BJ (cell line): ENCODE measurements at places on chromosomes 3 and 15.

- no peak for DNase-seq
Observed at GRCh38 chr3:154144825-154145465, 23.8 kb downstream of the ARHGEF26 start.

DNA sequence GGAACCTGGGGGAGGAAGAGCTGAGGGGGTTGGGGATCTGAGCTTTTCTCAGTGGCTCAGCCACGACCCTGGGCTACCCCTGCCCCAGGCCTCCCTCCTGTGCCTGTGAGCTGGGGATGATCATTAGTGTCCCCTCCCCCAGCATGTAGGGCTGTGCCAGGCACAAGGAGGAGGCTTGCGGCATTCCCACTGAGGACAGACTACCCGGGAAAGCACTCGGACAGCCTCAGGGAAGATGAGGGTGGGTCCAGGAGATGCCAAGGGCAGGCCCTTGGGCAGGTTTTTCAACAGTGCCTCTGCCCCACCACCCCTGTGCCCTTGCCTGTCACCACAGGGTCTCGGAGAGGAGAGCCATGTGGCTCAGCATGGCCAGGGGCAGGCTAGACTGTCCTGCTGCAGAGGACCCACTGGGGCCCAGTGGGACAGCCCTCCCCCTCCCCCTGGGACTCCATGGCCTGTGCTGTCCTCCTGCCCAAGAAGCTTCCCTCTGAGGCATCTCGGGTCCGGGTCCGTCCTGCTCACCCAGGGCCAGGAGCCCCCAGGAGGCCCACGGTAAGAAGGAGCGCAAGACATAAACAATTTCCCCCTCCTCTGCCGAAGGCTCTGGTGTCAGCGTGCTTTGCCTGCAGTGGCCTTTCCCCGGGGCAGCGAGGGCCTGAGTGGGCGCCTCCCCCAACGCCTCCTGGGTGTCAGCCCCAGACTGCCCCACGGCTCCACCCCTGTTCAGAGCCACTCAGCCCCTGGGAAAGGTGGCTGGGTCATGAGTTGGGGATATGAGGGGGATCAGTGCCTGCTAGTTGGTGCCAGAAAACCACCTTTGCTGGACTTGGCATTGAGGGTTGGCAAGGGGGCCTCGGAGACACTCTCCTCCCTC lies 192.5 kb downstream of the GOLGA6L6 start:
- DNase-seq = no peak

DNA sequence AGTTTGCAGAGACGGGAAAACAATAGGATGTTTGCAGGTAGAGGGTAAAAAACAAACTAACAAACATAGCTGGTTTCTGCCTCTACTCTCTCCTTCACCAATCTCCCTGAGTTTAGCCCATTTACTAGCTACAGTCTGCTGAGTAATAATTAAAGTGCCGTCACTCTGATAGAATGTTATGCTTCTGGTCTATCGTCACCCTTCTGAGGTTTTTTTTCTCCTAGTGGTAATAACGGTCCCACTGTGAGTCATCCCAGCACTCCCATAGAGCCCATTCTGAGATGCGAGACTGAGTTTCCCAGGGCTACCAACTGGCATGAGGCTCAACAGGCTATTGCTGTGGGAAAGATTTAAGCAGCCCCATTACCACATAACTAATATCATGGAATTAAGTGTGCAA lies 56.4 kb downstream of the PLAAT1 start:
- DNase-seq = no peak

DNA sequence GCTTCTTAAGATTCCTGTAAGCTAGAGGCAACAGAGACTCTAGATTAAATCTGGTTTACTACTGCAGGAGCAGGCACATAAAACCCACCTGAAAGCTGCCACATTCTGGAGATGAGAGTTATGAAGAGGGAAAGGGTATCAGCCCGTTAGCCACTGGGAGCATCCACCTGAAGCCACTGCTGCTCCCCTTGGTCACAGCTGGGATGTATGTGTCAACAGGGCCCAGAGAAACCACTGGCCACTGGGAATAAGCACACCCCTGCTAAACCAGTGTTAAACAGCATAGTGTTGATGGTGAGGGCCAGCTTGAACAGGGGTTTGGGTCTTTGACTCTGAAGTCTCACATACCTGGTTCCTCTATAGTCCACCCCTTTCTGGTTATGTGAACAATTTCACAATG lies 10.9 kb downstream of the SLCO2A1 start:
- DNase-seq = no peak

GRCh38 chr3:36124118-36124796 lies 256.0 kb upstream of the STAC start:
- DNase-seq = peak; percentile 6

DNA sequence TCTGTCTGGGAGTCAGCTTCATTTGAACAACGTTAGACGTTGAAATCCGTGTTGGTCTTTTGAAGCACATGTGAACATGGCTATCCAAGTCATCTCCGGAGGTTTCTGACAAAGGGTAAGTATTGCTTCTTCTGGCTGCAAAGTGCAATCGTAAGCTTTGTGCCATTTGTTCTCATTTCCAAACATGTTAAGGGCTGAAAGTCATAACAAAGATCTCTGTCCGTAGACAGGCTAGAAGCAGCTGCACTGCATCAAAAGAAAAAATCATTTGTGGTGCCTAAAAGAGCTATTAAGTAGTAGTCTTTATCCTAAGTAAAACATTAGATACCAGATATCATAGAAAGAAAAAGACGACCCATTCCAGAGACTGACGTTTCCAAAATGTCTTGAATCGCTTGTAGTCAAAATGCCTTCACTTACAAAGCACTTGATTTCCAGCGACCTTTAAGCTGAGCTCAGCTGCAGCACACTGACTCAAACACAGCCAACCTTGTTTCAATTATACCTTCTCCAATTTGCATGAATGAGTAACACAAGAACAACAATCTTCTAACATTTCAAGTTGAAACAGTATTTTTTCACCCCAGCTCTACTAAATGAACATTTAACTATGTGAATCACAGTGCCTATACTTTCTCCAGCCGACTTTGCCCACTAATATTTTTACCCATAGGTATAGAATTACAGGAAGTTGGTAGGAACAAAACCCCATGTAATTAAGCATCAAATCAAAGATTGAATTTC lies 76.6 kb downstream of the NEDD4 start:
- DNase-seq = peak; percentile 75
